ENCODE measurements at places on chromosomes 3 and 15. TPM values are rescaled to one million over a fixed set of nuclear protein-coding genes. Genes with fewer than 3 reads are reported as not detected.

Gene PLA2G4E
- total RNA-seq, result not detected

GRCh38 chr3:124420392-124420791 lies 309.9 kb upstream of the UMPS start:
- no peak for DNase-seq

DNA sequence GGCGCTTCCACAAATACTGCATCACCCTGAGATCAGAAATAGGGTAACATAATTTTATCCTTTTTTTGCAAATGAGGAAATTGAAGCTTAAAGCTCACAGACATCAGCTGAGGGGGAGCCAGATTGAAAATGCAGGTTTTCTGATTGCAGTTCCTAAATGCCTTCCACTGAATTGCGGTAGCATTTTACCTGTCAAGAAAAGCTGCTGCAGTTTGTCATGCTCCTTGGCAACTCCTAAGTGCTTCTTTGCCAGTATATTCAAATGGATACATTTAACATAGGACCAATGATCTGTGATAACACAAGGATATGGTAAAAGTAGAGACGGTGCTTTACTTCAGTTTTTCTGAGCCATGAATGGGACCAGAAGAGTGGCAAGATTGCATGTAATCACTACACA lies 50.5 kb downstream of the SPATA16 start:
- DNase-seq, result no peak

Gene SH3GL3
- 8.9 TPM for total RNA-seq

GRCh38 chr3:138367911-138368310 lies 19.5 kb downstream of the MRAS start:
- no peak for DNase-seq

DNA sequence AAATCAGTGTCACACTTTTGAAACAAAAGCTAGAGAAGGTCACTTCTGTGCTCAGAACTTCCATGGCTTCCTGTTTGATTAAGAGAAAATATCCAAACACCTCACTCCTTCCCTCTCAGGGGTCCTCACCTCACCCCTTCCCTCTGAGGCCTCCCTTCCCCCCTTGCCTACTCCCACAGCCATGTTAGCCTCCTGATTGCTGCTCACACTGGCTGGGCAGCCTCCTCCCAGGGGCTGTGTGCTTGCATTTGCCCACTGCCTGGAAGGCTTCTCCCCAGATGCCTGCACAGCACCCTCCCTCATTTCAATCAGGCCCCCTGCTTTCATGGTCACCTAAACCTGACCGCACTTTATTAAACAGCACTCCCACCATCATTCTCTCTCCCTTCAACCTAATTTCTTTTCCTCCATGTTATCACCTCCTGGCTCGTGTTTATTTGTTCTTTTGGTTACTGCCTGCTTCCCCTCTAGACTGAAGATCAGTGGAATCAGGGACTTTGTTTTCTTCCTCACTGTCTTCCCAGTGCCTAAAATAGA lies 10.4 kb downstream of the BOC start:
- no peak for DNase-seq

- no peak for DNase-seq
These were observed 510.1 kb upstream of the CFAP20DC start for GRCh38 chr3:59559721-59560435.

Gene FGF7
- 57.8 TPM for total RNA-seq

Gene FAM3D
- total RNA-seq, result 6.5 TPM

DNA sequence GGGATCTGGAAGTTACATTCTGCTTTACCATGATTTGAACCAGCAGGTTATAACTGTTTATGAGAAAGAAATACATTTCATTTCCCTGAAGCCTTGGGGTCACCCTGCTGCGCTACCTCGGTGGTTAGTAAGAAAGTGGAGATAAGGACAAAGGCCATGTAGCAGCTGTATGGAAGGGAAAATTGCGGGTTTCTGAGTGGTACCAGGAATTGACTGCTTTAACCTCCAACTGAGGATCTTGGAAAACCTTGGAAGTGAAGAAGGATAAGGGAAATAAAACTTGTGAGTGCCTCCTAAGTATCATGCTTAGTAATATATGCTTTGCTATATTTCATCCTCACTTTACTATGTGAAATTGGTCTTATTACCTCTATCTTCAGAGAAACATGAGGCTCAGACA lies 76.1 kb upstream of the GAP43 start:
- DNase-seq, result no peak

GRCh38 chr3:7190095-7190494 lies 329.2 kb downstream of the GRM7 start:
- DNase-seq, result no peak

Gene PLSCR2
- total RNA-seq, result 0.85 TPM

DNA sequence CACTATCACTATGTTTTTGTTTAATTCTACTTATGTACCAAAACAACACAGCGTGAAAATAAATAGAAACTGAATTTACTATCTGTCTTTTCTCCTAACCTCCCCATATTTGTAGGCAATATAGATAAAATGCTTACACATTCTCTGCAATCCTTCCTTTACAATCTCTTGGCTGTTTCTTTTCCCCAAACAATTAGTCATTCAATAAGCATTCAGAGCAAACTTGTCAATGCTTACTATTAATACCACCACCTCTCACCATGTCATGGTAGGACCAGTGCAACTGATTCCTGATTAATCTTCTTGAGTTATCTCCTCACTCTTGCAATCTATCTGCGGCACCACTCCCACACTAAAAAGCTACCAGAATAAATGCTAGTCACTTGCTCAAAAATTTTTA lies 74.0 kb upstream of the TTBK2 start:
- DNase-seq, result no peak

Gene OXTR
- 1.6 TPM for total RNA-seq

DNA sequence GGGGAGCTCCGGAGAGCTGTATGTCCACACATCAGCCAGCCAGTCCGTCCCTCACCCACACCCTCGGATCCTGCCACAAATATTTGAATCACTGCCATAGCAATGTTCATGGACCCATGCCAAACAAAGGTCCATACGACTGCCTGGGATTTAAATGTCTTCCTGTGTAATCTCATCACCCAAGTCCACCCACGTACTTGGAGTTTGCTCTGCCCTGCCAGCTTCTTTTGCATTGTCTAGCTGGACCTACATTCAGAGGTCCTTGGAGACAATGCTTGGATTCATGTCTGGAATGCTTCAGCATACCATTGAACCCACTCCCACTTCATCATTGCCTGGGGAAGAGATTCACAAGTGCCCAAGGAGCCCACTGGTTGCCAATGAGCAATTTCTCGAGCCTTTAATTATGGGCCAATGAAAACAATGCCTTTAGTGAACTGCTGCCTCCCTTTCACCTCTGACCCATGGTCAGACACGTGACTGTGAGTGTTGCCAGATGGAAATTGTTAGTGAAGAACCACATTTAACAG lies 90.4 kb upstream of the PHLDB2 start:
- no peak for DNase-seq

DNA sequence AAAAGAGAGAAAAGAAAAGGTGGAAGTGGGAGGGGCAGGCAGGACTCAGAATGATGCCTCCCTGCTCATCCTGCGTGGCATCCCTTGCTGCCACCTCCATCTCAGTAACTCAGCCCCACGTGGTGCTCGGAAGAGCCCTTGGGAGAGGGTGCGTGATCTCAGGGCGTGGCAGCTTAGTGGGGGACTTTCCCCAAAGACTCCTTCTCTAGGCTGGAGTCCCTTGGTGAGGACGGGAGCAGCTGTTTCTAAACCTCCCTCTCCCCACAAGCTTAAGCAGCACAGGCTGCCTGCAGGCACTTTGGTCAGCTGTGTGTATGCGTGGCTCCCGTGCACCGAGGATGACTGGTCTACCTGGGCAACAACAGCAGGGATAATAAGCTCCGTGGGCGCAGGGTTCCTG lies 7.4 kb upstream of the ANPEP start:
- no peak for DNase-seq
